ENCODE measurements at places on chromosomes 7 and 10. TPM values are rescaled to one million over a fixed set of nuclear protein-coding genes. Genes with fewer than 3 reads are reported as not detected.
A peak's percentile ranks its signal among the peaks of the same experiment; 100 is the strongest.

DNA sequence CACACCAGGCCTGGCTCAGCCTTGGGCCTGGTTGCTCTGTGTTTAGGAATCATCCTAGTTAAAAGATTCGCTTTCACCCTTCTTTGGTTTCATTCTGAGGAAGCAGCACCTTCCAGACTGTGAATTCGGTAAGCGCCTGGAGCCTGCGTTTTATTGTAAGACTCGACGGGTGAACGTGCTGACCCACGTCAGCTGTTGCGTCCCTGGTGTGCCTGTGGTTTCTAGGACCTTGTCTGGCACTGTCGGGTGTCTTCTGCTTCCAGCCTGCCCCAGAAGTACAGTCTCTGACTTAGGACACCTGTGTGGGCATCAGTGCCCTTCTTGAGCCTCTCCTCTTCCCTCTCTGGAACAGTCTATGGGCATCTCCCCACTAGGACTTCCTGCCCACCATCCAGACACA is 26.3 kb downstream of the MKI67 start:
- H3K27me3 ChIP-seq = no peaks in the 10 kb centered on the region
- H3K27ac ChIP-seq = no peak overlapping the region
- H3K36me3 ChIP-seq = peaks cover 32% of the 10 kb centered on the region
- no peak for DNase-seq

DNA sequence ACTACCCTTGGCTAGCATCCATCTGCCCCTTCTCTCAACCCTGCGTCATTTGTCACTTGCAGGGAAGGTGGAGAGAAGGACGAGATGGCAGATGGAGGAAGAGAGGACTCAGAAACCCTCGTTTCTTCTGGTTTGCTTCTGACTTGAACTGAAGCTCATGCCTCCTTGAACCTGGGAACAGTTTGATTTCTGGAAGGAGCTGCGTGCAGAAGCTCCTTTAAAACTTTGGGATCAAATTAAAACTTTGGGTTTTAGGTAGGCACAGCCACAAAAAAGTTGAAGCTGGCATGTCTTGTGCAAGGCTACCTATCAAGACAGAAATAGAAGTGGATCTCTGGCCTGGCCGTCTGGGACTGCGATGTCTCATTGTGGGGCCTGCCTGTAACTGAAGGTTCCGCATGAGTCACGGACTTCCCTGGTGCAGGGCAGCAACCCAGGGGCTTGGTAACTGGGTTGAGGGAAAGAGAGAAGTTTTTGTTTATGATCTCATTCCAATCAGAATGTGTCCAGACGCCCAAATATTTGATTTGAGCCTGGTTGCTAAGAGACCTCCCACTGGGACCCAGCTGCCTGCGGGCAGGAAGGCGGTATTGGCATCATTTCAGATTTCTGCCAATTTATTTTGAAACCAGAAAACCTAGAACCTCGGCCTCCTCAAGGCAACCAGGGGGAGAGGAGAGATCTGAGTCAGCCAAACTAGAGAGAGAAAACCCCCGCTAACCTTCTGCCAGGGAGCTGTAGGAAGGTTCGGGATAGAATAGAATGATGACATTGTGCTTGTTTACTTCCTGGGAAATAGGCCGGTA is 15.8 kb upstream of the CAMK1D start:
- peak overlapping the region; percentile 95 for H3K27ac ChIP-seq
- peaks cover 18% of the 10 kb centered on the region for H3K4me1 ChIP-seq
- no peaks in the 10 kb centered on the region for H3K36me3 ChIP-seq
- DNase-seq = peak; percentile 86
- no peaks in the 10 kb centered on the region for H3K27me3 ChIP-seq

GDF2 gene
- total RNA-seq = not detected

CC2D2B gene
- not detected for total RNA-seq

- no peak overlapping the region for H3K27ac ChIP-seq
- no peaks in the 10 kb centered on the region for H3K36me3 ChIP-seq
- DNase-seq = no peak
- H3K4me1 ChIP-seq = no peaks in the 10 kb centered on the region
- H3K4me3 ChIP-seq = no peak overlapping the region
Observed at GRCh38 chr10:57844387-57844998, 423.2 kb downstream of the IPMK start.

- no peak for DNase-seq
- H3K4me1 ChIP-seq = no peaks in the 10 kb centered on the region
- no peaks in the 10 kb centered on the region for H3K36me3 ChIP-seq
- H3K27me3 ChIP-seq = peaks cover 23% of the 10 kb centered on the region
- H3K4me3 ChIP-seq = no peak overlapping the region
Observed at GRCh38 chr7:128202287-128202957, 38.7 kb upstream of the LEP start.

DNA sequence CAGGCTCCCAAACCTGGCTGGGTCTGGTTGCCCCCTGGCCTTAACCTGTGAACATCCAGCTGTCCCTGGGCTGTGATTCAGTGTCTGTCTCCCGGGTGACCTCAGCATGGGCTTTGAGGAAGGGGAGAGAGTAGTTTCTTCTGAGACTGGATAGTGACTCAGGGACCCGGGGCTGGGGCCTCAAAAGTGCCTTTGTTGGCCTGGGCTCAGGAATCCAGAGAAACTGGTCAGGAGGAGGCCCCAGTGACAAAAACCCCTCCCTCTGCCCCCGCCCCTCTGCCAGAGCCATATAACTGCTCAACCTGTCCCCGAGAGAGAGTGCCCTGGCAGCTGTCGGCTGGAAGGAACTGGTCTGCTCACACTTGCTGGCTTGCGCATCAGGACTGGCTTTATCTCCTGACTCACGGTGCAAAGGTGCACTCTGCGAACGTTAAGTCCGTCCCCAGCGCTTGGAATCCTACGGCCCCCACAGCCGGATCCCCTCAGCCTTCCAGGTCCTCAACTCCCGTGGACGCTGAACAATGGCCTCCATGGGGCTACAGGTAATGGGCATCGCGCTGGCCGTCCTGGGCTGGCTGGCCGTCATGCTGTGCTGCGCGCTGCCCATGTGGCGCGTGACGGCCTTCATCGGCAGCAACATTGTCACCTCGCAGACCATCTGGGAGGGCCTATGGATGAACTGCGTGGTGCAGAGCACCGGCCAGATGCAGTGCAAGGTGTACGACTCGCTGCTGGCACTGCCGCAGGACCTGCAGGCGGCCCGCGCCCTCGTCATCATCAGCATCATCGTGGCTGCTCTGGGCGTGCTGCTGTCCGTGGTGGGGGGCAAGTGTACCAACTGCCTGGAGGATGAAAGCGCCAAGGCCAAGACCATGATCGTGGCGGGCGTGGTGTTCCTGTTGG is at the start of gene CLDN4:
TSS of gene CLDN4 (plus strand) at position 316 of the 903 bp plus-strand sequence. CDS start at position 522, 206 bp downstream.
- peak; percentile 97 for DNase-seq
- H3K27ac ChIP-seq = peak within 1 kb of the TSS; percentile 96
- H3K36me3 ChIP-seq = peaks cover 12% of the 10 kb centered on the region
- H3K4me1 ChIP-seq = peaks cover 42% of the 10 kb centered on the region
- H3K4me3 ChIP-seq = peak within 1 kb of the TSS; percentile 99

GRCh38 chr7:79434098-79434497 is 19.4 kb downstream of the MAGI2 start:
- peaks cover 4% of the 10 kb centered on the region for H3K4me1 ChIP-seq
- DNase-seq = peak; percentile 70
- H3K36me3 ChIP-seq = no peaks in the 10 kb centered on the region
- no peaks in the 10 kb centered on the region for H3K27me3 ChIP-seq
- no peak overlapping the region for H3K27ac ChIP-seq
- no peak overlapping the region for H3K4me3 ChIP-seq

EMX2 gene
- total RNA-seq = not detected

DNA sequence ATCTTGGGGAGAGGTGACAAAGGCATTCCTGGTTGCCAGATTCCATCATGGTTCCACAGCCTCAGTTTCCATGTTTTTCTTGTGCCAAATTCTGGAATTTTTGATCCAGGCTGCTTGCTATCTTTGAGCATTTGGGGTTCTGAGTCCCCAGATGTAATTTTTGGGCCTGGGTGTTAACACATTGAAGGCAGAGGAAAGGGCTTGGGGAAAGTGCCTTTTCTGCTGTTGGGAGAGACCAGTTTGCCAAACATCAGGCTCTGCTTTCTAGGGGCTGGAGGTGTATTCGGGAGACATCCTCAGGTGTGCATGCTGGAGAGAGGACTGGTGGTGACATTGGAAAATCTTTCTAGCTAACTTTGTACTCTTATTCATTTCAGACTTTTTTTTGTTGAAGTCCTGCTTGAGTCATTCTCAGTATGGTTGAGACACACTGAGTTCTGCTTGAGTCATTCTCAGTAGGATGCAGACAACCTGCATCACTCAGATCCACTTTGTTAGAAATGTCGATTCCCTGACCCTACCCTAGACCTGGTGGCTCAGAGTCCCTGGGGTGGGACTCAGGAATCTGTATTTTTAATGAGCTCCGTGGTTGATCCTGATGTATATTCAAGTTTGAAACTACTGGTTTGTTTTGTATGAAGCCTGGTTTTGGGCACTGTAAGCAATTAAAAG is 101.0 kb downstream of the LRMDA start:
- peak overlapping the region; percentile 85 for H3K27ac ChIP-seq
- H3K36me3 ChIP-seq = no peaks in the 10 kb centered on the region
- no peaks in the 10 kb centered on the region for H3K27me3 ChIP-seq
- H3K4me3 ChIP-seq = peak overlapping the region; percentile 8

GRCh38 chr7:2680792-2681490 is 7.1 kb upstream of the AMZ1 start:
- no peak overlapping the region for H3K27ac ChIP-seq
- no peaks in the 10 kb centered on the region for H3K36me3 ChIP-seq
- no peaks in the 10 kb centered on the region for H3K4me1 ChIP-seq
- no peak overlapping the region for H3K4me3 ChIP-seq
- H3K27me3 ChIP-seq = no peaks in the 10 kb centered on the region
- peak; percentile 79 for DNase-seq

PGAM2 gene
- total RNA-seq = 0.35 TPM

PPP1R17 gene
- total RNA-seq = not detected

- no peaks in the 10 kb centered on the region for H3K36me3 ChIP-seq
- H3K27me3 ChIP-seq = no peaks in the 10 kb centered on the region
- H3K4me3 ChIP-seq = no peak overlapping the region
Observed at GRCh38 chr10:6120691-6121090, 31.9 kb downstream of the RBM17 start.

TMEM225B gene
- total RNA-seq = not detected

DNA sequence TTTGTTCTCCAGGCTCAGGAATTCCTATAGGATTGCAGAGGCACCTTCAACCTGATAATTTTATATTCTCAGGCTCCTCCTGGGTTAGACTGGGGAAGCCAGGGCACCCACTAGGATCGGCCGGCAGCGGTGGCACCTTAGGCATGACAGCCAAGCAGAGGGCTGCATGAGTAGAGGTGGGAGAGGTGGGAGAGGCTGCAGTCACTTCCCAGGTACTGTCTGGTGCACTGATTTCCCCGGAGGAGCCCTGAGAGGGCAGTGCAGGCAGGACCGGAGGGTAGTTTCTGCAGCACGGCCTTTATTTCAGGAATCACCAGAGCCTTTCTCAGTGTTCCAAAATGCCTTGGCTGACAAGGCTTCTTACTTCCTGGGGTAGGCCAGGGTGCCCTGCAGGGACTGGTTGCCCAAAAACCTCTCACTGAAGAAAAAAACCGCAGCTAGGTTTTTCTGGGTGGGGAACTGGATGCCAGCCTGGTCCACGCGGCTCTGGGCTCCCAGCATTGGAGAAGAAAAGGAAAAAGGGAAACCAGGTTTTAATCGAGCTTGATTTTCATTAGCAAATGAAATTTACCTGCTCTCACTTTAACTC is 3.6 kb upstream of the HOXA13 start:
- H3K4me3 ChIP-seq = peak overlapping the region; percentile 75
- H3K36me3 ChIP-seq = no peaks in the 10 kb centered on the region
- H3K27ac ChIP-seq = peak overlapping the region; percentile 92
- peak; percentile 44 for DNase-seq
- H3K27me3 ChIP-seq = no peaks in the 10 kb centered on the region

DNA sequence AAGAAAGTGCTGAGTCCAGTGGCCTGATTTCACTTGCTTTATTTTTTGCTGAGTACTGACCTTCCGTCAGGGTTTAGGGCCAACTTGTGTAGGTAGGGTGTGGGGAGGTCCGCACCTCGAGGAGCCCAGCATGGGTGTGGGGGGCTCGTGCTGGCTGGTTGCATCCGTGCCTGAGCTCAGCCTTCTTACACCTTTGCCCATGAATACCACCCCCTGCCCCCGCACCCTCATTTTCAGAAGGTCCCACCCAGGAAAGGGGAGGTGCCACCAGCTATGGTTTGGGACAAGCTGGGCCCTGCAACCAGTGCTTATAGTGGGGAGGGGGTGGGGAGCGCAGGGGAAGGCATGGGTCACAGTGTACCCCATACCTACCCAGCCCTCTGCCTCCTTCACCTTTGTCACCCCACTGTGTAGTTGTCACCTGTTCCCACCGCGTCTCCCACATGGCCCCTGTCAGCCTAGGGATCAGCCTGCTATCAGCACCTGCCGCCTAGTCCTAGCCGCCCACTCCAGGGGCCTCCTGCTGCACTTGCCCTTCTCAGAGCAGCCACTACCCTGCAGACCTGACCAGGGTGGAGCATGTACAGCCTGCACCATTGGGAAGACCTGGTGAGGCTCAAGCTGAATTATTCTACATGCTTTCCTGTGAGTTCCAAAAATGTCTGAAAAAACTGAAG is 146.2 kb upstream of the RET start:
- H3K4me3 ChIP-seq = no peak overlapping the region
- DNase-seq = no peak
- H3K36me3 ChIP-seq = no peaks in the 10 kb centered on the region

ASNS gene
- 19.5 TPM for total RNA-seq

CUZD1 gene
- 0.40 TPM for total RNA-seq

- no peak overlapping the region for H3K27ac ChIP-seq
- H3K4me1 ChIP-seq = peaks cover 6% of the 10 kb centered on the region
- H3K27me3 ChIP-seq = no peaks in the 10 kb centered on the region
Observed at GRCh38 chr10:132253092-132253687, 54.6 kb downstream of the STK32C start.

GRCh38 chr7:38600741-38601140 is 30.4 kb downstream of the AMPH start:
- H3K27me3 ChIP-seq = peaks cover 9% of the 10 kb centered on the region
- no peaks in the 10 kb centered on the region for H3K36me3 ChIP-seq
- no peaks in the 10 kb centered on the region for H3K4me1 ChIP-seq
- no peak for DNase-seq

- DNase-seq = peak; percentile 2
- no peak overlapping the region for H3K27ac ChIP-seq
- H3K27me3 ChIP-seq = no peaks in the 10 kb centered on the region
Observed at GRCh38 chr10:8691498-8692017, 637.1 kb downstream of the GATA3 start.

DNA sequence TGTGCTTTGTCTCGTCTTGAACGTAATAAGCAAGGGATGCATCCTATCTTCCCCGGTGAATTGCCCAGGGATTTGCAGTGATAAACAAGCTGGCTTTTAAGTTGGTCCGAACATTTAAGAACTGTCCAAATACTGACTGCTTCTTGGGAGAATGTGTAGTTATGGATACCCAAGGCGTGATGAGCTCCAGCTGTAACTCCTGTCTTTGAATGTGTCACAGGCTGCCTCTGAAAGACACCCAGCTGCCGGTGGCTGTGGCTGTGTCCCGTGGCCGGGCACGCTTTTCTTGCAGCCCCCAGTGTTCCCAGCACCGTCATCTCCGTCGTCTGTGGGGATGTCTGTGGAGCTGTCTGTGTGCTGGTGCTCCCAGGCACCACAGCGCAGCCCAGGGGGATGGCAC is 118.1 kb downstream of the GLRX3 start:
- no peaks in the 10 kb centered on the region for H3K27me3 ChIP-seq
- H3K4me3 ChIP-seq = no peak overlapping the region
- H3K36me3 ChIP-seq = no peaks in the 10 kb centered on the region

- no peak overlapping the region for H3K27ac ChIP-seq
- no peak overlapping the region for H3K4me3 ChIP-seq
- no peak for DNase-seq
- H3K27me3 ChIP-seq = no peaks in the 10 kb centered on the region
Observed at GRCh38 chr10:124003070-124003419, 90.4 kb downstream of the CHST15 start.

Measured in PC-3 (cell line).